ENCODE measurements at places on chromosomes 3 and 15.
A peak's percentile ranks its signal among the peaks of the same experiment; 100 is the strongest.

DNA sequence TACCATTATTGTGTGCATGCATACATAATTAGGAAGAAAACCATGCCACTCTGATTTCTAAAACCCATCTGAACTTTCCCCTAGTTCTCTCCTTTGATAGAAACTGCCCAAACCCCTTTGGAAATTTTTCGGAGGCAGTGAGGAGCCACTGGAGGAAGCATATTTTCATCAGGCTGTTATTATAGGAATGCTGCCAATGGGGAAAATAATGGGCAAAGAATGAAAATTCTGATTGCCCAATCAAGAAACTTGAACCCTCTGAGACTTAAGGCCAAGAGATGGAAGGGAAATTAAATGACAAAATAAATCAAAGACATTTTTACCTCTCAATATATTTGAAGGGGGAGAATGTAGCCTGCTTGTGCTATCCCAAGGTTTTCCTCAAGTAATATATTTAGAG is 376.0 kb upstream of the PDZRN3 start:
- DNase-seq = peak; percentile 8

GRCh38 chr15:55784286-55784685 is 41.3 kb upstream of the PRTG start:
- DNase-seq = no peak

DNA sequence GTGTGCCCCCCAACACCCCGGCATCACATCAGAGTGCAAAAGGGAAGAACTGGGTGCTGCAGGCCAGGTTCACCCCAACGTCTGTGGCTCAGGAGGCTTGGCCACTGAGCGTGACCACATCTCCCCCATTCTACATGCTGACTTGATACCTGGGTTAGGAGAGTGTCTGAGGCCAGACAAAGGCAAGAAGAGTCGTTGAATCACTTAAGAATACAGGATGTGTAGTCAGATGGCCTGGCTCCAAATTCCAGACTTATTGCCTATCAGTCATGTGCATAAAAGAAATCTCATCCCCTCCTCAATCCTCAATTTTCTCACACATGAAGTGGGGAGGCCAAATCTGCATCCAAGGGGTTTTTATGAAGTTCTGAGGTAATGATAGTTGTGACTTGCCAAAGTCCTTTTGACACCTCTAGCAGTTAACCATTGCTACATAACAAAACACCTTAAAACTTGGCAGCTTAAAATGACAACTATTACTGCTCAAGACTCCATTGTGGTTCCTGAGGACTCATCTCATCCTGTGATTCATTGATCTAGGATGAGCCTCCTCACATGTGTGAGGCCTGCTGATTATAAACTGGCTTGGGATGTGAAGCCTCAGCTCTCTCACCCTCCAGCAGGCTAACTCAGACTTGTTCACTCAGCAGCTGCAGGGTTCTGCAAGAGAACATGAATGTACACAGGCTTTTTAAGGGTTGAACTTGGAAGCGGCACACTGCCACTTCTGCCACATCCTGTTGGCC is 138.8 kb upstream of the TLE3 start:
- no peak for DNase-seq

DNA sequence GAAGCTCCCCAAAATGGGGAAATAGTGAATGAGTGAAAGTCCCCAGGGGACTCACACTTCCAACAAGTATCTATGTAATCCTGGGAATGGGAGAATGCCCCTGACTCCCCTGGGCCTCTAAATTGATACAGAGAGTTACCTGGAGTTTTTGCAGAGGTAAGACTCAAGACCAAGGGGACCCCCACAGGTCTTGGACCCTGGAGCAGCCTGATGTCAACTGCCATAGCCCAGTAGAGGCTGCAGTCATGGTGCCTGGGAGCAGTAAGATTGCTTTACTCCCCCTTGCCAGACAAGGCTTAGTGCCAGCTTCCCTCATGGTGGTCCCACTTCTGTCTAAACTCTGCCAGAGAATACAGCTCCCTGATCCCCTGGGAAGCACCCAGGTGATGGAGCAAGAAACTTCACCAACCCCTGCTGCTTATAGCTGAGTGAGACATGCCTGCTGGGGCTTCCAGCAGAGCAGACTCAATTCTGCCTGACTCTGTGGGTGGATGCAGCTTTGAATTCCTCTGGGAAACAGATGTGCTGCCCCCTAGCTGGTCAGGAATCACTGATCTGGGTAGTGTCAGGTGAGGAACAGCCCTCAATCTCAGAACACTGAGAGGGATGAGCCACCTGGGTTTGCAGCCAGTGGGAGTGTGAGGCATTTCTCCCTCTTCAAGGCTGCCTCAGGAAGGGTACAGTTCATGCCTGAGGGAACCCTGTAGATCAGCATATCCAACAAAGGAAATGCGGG is 485.9 kb downstream of the NSUN3 start:
- no peak for DNase-seq

DNA sequence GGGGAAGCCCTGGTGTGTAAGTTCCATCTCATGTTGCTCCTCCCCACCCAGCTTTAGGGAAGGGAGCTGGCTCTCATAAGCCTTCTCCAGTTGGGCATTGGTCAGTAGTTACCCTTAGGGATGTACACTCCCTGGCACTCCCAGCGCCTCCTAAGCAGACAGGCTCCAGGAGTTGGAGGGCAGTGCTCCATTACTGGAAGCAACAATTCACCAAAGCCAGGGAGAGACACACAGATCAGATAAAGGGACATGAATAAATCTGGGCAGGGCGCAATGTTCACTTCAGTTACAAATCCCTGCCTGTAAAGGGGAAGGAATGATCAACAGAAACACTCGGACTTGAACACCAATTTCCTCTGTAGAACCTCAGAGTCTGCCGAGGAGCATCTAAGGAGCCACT is 169.1 kb upstream of the CTNNB1 start:
- DNase-seq = no peak

DNA sequence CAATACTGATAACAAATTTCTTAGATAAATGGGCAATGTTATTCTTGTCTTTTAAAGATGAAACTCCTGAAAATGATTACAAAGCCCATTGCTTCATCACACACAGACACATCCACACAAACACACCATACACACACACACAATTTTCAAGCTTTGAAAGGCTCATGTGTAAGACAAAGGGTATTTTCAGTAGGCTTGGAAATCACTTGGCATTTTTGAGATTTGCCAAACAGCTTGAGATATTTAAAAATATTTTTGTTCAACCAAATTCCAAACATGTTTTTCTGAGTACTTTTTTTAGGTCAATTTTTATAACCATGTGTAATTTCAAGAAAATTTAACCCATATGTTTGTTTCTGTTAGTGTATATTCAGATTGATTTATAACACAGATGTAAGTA is 283.7 kb downstream of the ROBO2 start:
- DNase-seq = no peak

- DNase-seq = no peak
These were observed 27.7 kb downstream of the OXSM start for GRCh38 chr3:25817638-25818037.

GRCh38 chr3:48474619-48475018 is 28.1 kb downstream of the ATRIP start:
- DNase-seq = no peak

- no peak for DNase-seq
These were observed 32.9 kb upstream of the LYZL4 start for GRCh38 chr3:42443292-42443691.

DNA sequence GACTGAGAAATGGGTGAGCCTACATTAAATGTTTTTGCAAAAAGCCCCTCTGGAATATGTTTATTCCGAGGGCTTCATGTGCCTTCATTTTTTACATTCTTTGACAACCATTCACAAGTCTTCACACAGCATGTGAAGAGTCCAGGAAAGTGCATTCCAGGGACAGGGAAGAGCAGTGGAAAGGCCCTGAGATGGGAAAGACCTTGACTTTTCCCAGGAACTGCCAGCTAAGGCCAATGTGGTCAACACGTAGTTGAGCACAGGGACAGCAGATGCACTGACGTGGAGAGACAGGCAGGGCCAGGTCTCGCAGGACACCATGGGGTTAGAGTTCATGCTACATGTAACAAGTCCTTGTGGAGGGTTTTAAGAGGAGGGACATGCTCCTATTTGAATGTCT is 21.7 kb downstream of the SSR3 start:
- no peak for DNase-seq

GRCh38 chr3:156702367-156702766 is 28.0 kb downstream of the TIPARP start:
- DNase-seq = no peak

DNA sequence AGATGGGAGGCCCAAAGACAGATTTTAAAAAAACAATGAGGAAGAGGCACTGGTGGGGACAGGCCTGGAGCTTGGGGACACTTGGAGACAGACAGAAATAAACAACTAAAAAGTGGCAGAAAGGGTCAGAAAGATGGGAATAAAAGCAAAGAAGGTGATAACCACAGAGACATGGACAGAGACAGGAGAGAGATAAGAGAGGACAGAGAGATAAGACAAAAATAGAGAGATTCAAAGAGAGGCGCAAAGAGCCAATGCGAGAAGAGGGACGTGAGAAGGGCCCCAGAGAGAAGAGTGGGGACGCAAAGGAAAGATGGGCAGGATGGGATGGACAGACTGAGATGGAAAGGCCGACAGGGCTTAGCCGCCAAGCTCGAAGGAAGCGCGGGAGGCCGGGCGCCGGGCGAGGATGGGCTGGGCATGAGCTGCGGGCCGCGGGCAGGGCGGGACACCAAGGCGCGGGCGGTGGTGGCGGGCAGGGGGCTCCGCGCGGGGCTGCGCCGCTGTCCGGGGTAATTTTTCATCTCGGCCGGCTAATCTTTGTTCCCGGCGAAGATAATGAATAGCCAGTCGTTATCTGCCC is 3.1 kb upstream of the GATA2 start:
- DNase-seq = no peak

- no peak for DNase-seq
These were observed 50.2 kb downstream of the FAM174B start for GRCh38 chr15:92605225-92605944.

GRCh38 chr3:13522236-13522635 is 26.7 kb upstream of the FBLN2 start:
- DNase-seq = no peak

- DNase-seq = peak; percentile 52
These were observed 21.4 kb downstream of the FEM1B start for GRCh38 chr15:68298882-68299381.

DNA sequence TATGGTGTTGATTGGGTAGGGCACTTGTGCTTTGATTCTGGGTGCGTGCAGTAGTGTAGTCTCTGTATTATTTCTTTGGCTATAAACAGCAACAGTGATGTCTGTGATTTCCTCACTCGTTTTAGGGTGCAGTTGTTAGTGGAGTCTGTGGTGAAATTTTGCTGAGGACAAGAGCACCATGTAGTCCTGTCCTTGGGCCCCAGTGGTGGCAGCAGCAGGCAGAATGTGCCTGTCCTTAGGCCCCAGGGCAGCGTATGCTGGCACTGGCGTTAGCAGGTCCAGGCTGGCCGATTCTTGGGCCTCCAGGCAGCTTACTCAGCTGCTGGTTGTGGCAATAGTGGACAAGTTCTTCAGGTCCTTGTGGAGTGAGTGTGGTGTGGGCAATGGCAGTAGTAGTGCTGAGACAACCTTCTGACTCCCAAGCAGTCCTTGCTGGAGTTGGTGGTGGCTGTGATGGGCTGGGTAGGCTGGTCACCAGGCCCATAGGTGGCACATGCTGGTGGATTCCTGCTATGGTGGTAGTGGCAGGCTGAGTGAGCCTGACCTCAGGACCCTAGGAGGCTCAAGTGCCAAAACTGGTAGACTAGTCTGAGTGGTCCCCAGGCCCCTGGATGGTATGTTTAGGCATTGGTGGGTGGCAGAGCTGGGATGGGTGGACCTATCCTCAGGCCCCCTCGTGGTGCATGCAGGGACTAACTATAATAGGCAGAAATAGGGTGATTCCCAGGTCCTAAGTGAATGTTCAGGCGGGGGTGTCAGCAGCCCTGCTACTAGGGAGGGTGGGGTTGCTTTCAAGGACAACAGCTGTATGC is 56.3 kb downstream of the TNFAIP8L3 start:
- no peak for DNase-seq

GRCh38 chr3:67605377-67605776 is 49.0 kb downstream of the SUCLG2 start:
- DNase-seq = no peak

- no peak for DNase-seq
These were observed 7.0 kb downstream of the CHST13 start for GRCh38 chr3:126531051-126531330.

DNA sequence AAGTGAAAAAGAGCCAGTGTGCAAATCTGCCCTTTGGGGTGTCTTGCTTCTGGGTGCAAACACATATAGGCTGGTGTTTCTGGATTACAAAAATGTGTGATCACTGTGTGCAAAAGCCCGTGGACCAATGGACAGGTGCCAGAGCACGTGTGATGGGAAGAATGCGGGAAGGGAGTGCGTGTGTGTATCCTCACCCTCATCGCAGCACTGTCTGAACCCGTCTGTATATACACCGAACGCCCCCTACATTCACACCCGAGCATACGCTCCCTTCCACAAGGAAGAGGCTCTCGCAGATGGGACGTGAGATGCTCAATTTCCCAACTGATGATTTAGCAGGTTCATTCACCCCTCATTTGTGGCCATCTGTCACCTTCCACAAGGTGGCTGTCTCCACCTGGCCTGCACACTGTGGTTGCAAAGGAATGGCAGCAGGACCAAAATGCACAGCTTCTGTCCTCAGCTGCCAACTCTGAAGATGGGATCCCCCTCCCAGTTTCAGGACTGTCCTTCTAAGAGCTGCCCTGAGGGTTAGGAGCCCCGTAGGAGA is 19.4 kb upstream of the SLC6A1 start:
- DNase-seq = no peak

GRCh38 chr3:149647285-149647684 is 10.5 kb downstream of the WWTR1 start:
- no peak for DNase-seq

GRCh38 chr15:42147431-42147735 is 9.1 kb downstream of the PLA2G4F start:
- DNase-seq = no peak

- DNase-seq = no peak
These were observed 70.4 kb downstream of the ST6GAL1 start for GRCh38 chr3:187000711-187001151.

DNA sequence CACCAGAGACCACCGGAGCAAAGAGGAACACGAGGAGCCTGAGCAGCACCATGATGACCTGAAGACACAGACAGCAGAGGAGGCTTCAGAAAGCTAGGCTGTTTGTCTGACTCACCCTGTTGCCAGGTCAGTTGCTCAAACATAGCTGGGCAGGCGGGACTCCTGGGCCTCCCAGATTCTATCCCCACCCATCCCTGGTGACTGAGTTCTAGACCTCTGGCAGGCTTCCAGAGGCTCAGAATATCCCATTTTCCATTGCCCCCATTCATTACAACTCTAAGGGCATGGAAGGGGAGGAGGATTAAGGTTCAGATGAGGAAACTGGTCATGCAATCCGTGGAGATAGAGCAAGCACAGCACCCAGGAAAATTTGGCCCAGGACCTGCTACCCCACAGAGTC is at the start of gene CDHR4:
CDHR4 (minus strand) TSS at position 113 of the 400 bp plus-strand sequence; CDS start at position 52, 61 bp downstream.
- no peak for DNase-seq

DNA sequence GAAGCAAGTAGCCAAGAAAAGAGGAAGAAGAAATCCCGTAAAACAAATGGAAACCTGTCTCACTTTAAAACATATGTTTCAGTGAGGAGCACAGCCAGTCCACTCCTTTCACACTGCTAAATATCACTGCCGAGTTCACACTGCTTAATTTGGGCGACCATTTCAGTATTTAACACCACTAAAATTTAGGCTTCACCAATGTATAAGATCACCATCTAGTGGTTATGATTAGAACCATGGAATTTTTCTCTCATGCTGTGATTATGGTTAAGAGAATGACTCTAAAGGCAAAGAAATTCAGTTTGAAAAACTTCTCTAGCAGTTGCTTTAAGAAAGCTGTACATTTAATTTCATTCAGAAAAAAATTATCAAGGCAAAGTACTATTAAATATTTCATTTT is 16.6 kb downstream of the SLC4A7 start:
- peak; percentile 51 for DNase-seq

Data from midbrain (tissue), 1 donor.